ENCODE measurements at places on chromosomes 1 and 21.

- no peak for DNase-seq
Observed at GRCh38 chr21:32494934-32495709, 82.6 kb downstream of the EVA1C start.

DNA sequence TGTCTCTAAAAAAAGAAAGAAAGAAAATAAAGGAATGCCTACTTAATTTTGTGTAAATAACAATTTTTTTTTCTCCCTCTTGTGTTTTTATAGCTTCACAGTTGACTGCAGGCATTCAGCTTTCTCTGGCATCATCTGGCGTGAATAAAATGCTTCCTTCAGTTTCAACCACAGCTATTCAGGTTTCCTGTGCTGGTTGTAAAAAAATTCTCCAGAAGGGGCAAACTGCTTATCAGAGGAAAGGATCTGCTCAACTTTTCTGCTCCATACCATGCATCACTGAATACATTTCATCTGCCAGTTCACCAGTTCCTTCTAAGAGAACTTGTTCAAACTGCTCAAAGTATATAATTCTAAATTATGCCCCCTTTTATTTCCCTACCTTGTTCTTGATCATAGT is 18.0 kb downstream of the ZMYM1 start:
- DNase-seq = no peak

DNA sequence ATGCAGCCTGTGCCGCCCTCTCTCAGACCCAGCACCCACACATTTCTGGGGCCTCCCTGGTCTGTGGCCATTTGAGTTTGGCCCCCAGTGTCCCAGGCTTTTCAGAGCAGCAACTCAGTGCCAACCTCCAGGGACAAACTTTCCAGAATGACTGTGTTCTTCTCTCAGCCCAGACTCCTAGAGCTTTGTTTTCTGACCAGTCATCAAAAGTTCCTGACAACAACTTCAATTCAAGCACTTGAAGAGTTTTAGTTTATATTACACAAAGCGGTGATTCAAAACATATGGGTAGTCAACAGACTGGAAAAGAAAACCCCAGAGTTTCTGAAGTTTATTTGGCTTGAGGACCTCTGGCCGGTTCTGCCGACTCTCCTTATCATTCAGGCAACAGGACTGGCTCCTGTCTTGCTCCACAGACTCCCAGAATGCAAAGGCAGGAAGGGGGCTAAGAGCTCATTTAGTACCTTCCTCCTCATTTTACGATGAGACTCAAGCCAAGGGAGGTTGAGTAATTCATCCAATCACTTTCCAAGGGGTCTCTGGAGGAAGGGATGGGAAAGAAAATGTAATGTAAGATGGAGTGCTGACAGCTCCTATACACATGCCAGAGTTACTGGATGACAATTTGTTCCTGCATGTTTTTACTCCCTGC is 27.0 kb upstream of the TIAM1 start:
- DNase-seq = no peak

GRCh38 chr1:199918196-199918769 is 109.2 kb upstream of the NR5A2 start:
- DNase-seq = no peak

Measured in stimulated activated CD8-positive, alpha-beta memory T cell treated with anti-CD3 and anti-CD28 coated beads, Interleukin-4, amount 100 ng/mL, for 4 hours (primary cell).